D341Med (cell line): ENCODE measurements at places on chromosomes 6 and 20.

DNA sequence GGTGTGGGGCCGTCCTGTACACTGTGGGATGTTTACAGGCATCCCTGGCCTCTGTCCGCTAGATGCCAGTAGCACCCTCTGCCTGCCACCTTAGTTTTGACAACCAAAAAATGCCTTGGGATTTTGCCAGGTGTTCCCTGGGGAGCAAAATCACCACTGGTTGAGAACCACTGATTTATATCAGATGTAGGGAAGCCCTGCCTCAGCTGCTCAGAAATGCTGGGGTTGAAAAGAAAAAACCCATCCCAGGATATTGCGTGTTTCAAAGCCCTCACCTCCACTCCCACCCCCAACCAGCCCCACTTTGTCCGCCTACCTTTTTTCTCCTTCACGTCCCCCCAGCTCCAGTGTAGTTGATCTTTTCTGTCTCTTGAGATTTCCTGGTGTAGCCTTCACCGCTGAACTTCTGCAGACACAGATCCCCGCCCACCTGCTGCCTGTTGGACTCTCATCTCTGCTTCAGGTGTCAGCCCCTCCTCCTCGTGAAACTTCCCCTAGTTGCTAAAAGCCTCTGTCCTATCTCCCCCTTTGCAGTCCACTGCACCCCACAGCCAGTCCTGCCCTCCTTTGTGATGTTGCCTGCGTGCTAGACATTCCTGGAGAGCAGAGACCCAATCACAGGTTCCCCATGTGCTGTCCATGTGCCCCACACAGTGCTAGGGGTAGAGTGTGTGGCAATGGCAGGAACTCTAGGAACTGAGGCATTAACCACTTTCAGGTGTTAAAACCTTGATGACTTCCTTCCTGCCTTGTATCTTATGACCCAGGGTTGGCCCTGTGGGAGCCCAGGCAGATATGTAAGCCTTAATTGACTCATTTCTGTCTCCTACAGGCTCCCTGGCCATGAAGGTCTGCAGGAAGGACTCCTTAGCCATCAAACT lies 98.9 kb downstream of the TBC1D7 start:
- peak; percentile 55 for DNase-seq

DNA sequence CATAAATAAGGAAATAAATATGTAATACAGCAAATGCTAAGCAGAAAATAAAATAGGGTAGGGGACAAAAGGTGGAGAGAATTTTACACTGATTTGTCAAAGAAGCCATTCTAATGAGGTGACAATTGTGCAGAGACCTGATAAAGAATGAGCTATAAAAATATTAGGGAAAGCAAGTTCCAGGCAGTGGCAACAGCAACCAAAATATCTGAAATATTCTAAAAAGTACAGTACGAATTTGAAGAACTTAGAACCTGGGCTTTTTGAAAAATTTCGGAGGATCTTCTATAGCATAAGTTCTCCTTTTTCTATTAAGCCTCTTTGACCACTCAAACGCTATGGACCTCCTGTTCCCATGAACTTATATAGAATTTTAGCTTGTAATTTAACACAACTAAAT lies 98.0 kb upstream of the FAM184A start:
- no peak for DNase-seq

GRCh38 chr6:158218467-158218866 lies 50.3 kb downstream of the GTF2H5 start:
- no peak for DNase-seq

GRCh38 chr6:4803343-4803744 lies 27.1 kb downstream of the CDYL start:
- DNase-seq, result no peak

- DNase-seq, result no peak
These were observed 132.4 kb upstream of the ARMC2 start for GRCh38 chr6:108715832-108716231.

GRCh38 chr20:53052380-53052779 lies 80.2 kb downstream of the TSHZ2 start:
- no peak for DNase-seq

DNA sequence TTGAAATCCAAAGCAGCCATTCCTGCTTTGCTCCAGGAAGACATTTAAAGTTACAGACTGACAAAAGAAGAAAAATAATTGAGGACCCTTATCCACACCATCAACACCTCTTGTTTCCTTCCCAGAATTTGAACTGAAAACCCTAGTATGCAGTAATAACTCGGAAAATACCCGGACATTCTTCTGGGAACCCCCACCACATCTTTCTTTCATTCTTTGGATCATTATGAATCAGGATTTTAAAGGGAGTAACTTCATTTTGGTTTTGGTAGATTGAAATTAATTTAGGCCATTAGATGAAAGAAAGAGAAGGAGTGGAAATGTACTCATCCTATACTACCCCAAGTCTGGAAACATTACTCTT lies 213.8 kb upstream of the MARCKS start:
- no peak for DNase-seq

DNA sequence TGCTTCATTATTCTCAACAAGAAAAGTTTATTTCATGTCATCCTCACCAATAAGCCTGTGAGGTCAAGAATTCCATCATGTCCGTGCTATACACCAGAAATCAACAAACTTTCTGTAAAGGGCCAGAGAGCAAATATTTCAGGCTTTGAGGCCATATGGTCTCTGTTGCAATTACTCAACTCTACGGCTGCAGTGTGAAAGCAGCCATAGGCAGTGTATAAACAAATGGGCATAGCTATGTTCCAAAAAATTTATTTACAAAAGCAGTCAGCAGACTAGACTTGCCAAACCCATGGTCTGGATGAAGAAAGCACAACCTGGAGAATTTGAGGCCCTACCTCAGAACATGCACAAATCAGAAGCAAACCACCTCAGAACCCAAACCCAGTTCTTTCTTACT lies 118.5 kb downstream of the PCSK2 start:
- no peak for DNase-seq

DNA sequence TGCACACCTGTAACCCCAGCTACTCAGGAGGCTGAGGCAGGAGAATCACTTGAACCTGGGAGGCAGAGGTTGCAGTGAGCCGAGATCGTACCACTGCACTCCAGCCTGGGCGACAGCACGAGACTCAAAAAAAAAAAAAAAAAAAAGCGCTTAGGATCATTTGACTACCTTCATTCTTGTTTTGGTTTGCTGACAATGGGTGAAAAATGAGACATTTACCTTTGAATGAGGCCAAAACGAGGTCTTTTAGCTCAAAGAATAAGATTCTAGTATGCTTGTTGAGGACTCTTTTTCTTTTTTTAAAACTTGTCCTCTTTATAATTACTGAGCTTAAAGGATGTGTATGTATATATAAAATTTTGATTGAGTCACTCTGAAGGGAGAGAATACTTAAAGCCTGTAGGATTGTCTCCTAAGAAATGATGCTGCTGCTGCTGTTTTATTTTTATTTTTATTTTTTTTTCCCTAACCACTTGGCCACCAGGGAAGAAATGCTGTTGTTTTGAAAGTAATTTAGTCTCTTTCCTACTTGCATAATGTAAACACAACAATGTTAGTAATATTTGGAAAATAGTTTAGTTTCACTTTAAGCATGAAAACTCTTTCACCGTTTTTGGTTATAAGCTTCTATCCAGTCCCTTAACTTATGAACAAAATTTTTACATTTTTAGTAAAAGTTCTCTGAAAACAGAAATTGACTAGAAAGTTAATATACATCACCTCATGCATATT lies 7.9 kb downstream of the UBR2 start:
- DNase-seq, result no peak

GRCh38 chr6:55100686-55101085 lies 73.6 kb upstream of the HCRTR2 start:
- no peak for DNase-seq

- no peak for DNase-seq
These were observed 95.8 kb downstream of the RPP40 start for GRCh38 chr6:4908062-4908461.

DNA sequence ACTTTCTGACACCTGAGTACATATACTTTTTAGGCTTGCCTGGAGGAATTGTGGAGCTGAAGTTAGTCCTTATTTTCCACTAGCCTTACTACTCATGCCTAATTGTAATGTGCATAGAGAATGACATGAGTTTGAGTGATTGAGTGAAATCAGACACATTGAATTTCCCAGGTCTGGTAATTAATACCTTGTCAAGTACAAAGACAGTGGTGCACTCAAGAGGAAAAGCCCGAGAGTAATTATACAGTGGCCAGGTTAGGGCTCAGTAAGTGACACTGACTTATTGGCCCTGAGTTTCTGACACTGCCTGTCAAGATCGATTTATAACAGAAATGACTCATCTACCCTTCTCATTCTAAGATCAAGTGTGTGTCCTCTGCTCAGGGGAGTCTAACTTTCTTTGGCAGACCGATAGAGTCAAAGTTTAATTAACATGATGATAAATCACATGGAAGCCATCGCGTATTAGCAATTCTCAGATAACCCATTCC lies 288.3 kb downstream of the TPBG start:
- DNase-seq, result no peak

DNA sequence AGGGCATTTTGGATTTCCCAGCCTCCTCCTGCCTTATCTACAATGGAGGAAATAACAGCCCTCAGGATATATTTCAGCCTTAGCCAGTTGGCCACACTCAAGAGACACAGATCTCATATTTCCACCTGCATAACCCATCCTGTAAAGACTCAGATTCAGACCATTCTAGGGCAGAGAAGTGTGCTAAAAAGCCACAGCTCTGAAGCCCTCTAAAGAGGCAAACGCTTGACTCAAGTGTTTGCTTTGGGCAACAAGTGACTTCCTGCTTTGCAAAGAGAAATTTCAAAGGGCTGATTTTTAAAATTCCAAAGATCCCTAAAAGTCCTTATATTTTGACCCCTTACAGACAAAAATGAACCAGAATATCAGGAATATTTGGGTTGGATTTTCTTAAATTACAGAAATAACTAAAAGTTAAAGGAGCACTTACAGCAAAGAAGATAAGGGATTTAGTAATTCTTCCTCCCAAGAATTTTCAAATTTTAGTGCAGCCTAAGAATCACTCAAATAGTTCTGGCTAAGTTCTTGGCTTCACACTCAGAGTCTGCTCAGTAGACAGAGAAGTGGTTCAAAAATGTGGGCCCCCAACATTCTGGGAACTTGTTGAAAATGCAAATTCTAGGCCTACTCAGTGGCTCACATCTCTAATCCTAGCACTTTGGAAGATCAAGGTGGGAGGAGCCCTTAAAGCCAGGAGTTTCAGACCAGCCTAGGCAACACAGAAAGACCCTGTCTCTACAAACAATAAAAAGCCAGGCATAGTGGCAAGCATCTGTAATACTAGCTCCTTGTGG lies 18.9 kb upstream of the ADGRF5 start:
- DNase-seq, result no peak

- no peak for DNase-seq
These were observed 87.1 kb downstream of the PSMG4 start for GRCh38 chr6:3345836-3346235.

DNA sequence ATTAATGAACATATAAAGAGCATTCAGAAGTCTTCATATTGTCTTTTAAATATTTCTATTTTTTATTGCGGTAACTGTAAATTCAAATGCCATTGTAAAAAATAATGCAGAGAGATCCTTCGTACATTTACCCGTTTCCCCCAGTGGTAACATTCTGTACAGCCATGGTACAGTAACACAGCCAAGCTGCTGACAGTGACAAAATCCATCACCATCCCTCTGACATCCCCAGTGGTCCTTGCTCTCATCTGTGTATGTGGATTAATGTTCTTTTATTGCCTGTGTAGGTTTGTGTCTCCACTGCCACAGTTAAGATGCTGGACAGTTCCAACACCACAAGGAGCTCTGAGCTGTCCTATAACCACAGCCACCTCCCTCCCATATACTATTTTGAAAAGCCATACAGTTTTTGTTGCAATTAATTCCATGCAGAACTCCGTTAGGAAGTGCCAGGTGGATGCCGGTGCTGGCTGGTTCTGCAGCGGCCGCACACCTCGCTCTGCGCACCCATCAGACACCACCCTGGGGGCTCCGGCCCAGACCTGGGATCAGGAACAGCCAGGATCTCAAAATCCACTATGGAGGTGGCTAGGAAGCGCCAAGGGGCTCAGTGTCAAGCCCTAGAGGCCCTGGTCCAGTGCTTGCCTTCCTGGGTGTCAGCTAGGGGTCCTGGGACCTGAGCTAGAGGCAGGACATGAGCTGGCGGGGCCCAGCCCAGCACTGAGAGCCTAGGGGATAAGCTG lies 93.1 kb upstream of the PMEPA1 start:
- no peak for DNase-seq

DNA sequence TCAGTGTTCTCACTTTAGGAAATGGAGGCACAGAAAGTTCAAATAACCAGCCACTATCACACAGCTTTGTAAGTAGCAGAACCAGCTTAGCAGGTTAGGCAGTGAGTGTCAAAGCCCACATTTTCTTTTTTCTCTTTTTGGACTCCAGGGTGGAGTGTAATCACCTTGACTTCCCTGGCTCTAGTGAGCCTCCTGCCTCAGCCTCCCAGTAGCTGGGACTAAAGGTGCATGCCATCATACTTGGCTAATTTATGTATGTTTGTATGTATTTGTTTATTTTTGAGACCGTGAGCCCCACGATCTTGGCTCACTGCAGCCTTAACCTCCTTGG lies 7.8 kb upstream of the NCOA3 start:
- DNase-seq, result no peak

- DNase-seq, result no peak
These were observed 231.4 kb downstream of the CD109 start for GRCh38 chr6:73927421-73927820.

DNA sequence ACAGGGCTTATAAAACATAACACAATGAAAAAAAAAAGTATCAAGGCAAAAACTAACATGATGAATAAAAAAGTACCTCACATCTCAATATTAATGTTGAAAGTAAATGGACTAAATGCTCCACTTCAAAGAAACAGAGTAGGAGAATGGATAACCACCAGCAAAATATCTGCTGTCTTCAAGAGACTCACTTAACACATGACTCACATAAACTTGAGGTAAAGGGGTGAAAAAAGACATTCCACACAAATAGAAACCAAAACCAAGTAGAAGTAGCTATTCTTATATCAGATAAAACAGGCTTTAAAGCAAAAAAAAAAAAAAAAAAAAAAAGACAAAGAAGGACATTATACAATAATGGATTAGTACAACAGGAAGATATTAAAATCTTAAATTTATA lies 86.9 kb downstream of the TBC1D32 start:
- DNase-seq, result no peak

- DNase-seq, result no peak
These were observed 187.8 kb downstream of the OGFRL1 start for GRCh38 chr6:71476371-71476770.

GRCh38 chr6:13766201-13766634 lies 48.1 kb downstream of the MCUR1 start:
- DNase-seq, result peak; percentile 51

DNA sequence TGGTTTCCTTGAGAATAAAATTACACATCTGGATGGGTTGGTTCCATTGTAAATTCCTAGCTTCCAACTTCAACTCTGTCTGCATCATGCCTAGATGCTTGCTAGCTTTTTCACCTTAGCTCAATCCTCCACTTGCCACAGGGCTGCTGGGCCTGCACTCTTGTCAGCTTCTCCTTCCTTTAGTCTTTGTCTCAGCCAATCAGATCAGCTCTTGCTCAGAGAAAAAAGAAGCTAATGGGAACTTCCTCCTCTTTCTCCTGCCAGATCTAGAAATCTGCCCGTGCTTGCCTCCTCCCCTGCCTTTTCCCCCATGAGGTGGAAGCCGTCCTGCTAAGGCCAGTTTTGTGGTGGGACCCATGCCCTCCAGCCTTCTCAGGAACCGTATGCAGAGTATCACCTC lies 18.5 kb downstream of the RAE1 start:
- no peak for DNase-seq

GRCh38 chr6:4355241-4355640 lies 219.9 kb upstream of the ECI2 start:
- no peak for DNase-seq
